ENCODE measurements at places on chromosomes 6 and 20.

DNA sequence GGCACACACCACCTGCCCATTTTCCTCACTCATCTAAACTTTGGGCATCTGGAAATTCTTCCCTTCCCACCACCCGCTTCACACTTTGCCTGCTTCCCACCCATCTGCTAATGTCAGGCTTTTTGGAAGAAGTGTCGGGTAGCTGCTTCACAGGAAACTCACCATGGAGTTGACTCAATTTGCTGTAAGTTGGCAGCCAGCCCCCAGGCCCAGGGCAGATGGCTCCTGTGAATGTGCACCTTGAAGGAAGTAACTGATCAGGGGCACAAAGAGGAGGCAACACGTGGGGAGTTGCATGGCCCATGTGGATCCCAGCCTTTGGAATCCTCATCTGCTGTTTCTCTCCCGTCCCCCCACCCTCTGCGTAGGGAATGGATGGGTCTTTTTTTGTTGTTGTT is 87.3 kb downstream of the PPP1R14C start:
- no peak for DNase-seq

DNA sequence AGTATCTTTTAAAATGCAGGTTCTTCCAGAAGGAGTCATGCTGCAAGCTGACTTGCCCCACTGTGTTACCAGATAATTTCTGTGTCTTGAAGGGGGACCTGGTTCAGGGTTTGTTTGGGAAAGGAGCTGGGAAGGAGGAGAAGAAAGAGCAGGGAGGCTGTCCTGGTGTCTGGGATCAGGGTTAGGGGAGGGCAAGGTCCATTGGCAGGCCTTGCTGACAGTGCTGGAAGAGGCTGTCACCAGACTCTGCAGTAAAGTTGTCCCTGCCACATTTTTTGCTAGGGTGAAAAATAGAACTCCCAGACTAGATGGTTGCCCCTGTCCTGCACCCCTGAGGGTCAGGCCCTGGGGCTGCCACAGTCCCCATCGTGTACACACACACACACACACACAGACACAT is 14.9 kb downstream of the GLP1R start:
- DNase-seq, result no peak

- no peak for DNase-seq
Observed at GRCh38 chr6:116512111-116512559, 696 bp downstream of the CALHM5 start.

DNA sequence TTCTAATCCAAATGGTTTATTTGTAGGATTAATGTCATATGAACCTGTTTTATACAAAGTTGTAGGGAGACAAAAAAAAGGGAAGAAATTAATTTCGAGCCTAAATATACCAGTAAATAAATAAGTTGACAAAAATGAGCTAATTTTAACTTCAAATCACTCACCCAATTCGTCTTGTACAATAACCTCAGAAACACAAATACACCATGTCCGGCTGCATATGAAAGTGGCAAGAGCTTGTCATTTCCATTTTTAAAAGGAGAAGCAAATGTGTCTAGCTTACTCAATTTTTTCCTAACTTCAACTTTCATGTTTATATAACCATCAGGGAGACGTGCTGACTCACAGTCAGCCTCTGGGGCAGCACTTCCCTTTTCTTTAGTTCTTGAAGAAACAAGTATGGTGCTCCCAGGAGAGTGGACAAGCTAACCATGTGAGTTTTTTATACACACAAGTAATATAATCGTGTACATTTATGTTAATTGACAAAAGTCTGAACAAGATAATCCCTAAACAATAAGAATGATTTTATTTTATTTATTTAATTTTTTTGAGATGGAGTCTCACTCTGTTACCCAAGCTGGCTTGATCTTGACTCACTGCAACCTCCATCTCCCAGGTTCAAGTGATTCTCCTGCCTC is 55.5 kb upstream of the SGK1 start:
- peak; percentile 59 for DNase-seq

DNA sequence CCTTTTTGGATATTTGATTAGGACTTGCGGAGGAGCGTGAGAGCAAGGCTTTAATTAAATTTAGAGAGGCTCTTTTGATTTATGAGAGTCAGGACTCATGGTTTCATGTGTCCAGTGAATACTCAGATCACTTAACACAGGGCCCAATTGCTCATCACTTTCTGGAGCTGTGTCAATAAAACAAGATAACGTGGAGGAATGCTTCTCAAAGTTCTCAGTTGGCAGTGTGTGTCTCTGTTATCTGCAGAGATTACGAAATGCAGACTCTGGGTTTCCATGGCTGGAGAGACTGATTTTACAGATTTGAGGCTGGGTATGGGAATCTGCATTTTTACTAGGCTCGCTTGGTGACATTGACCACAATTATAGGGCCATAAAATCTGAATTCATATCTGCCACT is 335.8 kb upstream of the FLRT3 start:
- no peak for DNase-seq
